ENCODE measurements at places on chromosomes 3 and 15. TPM values are rescaled to one million over a fixed set of nuclear protein-coding genes. Genes with fewer than 3 reads are reported as not detected.

GRCh38 chr15:96372554-96372953 is 42.1 kb downstream of the NR2F2 start:
- H3K27ac ChIP-seq, result no peak overlapping the region

DNA sequence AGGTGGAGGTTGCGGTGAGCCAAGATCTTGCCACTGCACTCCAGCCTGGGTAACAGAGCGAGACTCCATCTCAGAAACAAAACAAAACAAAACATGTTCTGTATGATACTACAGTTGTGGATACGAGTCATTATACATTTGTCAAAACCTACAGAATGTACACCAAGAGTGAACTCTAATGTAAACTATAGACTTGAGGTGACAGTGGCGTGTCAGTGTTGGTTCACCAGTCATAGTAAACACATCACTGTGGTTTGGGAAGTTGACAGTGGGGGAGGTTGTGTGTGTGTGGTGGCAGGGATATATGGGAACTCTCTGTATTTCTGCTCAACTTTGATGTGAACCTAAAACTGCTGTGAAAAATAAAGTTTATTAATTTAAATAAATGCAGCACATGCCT is 33.0 kb upstream of the GNB5 start:
- DNase-seq, result no peak
- H3K36me3 ChIP-seq, result peaks cover 19% of the 10 kb centered on the region
- no peak overlapping the region for H3K4me3 ChIP-seq

DNA sequence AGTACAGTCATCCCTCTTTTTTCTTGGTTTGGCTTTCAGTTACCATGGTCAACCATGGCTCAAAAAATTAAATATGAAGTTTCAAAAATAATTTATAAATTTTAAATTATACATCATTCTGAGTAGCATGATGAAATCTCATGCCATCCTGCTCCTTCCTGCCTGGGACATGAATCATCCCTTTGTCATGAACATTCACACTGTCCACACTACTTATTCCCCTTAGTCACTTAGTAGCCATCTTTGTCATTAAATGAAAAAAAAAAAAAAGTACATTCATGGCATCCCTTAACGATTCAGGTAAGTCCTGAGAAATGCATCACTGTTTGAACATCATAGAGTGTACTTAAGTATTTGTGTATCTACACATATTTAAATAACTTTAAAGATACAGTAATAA is 1046.3 kb downstream of the ROBO2 start:
- H3K36me3 ChIP-seq, result no peaks in the 10 kb centered on the region
- no peak overlapping the region for H3K4me3 ChIP-seq
- H3K27me3 ChIP-seq, result no peaks in the 10 kb centered on the region
- H3K27ac ChIP-seq, result no peak overlapping the region
- DNase-seq, result no peak
- no peaks in the 10 kb centered on the region for H3K4me1 ChIP-seq

DNA sequence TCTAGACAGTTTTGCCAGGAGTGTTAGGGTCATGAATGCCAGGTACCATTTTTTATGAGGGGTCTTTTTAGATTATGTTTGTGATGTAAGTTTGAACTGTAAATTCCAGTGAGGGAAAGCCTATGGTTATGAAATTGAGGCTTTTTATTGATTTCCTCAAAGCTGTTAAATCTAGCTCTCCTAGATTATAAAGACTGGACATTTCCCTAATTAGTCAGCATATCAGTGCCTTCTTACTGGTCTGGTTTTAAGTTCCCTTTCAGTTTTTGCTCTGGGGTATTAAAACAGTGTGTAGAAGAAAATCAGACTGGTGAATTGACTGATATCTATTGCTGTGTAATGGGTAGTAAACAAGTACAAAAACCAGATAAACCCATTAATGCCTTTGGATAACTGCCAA is 39.2 kb downstream of the LRRC49 start:
- no peaks in the 10 kb centered on the region for H3K27me3 ChIP-seq
- H3K4me1 ChIP-seq, result no peaks in the 10 kb centered on the region
- no peaks in the 10 kb centered on the region for H3K36me3 ChIP-seq
- no peak for DNase-seq
- H3K27ac ChIP-seq, result no peak overlapping the region

GRCh38 chr3:133934073-133934970 is 38.6 kb upstream of the RAB6B start:
- peak; percentile 64 for DNase-seq
- H3K27me3 ChIP-seq, result peaks cover 3% of the 10 kb centered on the region
- peaks cover 13% of the 10 kb centered on the region for H3K4me1 ChIP-seq

Gene TIMP4
- 0.91 TPM for polyA plus RNA-seq

All from large intestine (tissue), 12 donors.